ENCODE measurements at places on chromosomes 16 and 17.

- no peak for DNase-seq
Measured at GRCh38 chr16:6020162-6020985, 922.8 kb upstream of the EEF2KMT start.

DNA sequence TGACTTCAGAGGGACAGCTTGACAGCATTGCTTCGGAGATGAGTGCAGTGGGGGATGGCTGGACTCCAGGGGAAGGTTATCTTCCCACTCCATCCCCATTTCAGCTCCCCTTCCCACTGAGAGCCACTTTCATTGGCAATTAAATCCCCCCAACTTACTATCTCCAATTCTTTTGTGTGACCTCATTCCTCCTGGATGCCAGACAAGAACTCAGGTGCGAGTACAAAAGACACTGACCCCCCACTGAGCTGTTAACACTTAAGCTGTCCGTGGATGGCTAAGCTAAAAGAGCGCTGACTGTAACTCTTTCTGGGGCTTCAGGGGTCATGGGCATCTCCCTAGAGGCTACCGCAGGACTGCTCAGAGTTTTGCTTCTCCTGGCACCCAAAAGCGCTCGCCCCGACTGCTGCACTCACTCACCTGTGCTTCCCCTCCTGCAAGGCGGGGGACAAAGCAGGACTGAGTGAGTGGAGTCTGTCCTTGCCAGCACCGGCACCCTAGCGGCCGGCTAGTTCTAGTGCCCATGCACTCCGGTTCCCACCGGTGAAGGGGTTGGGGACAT, 44.8 kb upstream of the FBXO47 start:
- DNase-seq = no peak

DNA sequence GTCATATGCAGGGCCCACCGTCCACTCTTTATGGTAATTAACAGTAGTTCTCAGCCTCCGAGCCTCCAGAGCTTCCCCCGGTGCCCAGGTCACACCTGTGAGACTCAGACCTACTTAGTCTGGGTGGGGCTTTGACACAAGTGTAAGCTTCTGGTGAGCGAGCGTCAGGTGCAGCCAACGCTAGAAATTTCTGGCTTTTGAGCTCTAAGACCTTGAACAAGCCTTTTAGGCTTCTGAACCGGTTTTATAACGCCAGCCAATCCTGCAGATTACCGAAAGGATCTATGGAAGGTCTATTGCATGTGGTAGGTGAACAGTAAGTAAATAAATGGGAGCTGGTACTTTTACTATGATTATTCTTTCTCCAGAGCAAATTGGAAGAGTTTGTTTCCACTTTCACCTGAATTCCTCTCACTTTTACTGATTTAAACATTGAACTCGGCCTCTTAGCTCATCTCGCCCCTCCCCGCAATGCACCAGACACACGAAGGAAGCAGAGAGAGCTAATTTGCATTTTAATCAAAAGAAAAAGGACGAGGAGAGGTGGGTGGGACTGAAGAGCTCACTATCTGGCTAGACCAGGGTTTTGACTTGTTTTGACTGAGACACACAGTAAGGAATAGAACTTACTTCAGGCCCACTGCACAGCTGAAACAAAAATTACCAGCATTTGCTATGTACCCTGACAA, 47.1 kb downstream of the ABAT start:
- no peak for DNase-seq

DNA sequence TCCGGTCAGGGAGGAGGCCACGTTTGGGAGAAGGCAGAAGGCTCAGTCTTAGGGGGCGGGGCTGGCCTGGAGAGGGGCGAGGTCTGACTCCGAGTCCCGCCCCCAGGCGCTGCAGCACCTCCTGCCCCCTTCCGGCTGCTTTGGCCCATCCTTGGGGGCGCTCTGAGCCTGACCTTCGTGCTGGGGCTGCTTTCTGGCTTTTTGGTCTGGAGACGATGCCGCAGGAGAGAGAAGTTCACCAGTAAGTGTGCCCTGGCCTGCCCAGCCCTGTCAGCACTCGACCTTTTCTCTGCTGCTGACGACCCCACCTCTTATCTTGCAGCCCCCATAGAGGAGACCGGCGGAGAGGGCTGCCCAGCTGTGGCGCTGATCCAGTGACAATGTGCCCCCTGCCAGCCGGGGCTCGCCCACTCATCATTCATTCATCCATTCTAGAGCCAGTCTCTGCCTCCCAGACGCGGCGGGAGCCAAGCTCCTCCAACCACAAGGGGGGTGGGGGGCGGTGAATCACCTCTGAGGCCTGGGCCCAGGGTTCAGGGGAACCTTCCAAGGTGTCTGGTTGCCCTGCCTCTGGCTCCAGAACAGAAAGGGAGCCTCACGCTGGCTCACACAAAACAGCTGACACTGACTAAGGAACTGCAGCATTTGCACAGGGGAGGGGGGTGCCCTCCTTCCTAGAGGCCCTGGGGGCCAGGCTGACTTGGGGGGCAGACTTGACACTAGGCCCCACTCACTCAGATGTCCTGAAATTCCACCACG, 1.5 kb downstream of the TNFRSF12A start:
- DNase-seq = peak; percentile 88

DNA sequence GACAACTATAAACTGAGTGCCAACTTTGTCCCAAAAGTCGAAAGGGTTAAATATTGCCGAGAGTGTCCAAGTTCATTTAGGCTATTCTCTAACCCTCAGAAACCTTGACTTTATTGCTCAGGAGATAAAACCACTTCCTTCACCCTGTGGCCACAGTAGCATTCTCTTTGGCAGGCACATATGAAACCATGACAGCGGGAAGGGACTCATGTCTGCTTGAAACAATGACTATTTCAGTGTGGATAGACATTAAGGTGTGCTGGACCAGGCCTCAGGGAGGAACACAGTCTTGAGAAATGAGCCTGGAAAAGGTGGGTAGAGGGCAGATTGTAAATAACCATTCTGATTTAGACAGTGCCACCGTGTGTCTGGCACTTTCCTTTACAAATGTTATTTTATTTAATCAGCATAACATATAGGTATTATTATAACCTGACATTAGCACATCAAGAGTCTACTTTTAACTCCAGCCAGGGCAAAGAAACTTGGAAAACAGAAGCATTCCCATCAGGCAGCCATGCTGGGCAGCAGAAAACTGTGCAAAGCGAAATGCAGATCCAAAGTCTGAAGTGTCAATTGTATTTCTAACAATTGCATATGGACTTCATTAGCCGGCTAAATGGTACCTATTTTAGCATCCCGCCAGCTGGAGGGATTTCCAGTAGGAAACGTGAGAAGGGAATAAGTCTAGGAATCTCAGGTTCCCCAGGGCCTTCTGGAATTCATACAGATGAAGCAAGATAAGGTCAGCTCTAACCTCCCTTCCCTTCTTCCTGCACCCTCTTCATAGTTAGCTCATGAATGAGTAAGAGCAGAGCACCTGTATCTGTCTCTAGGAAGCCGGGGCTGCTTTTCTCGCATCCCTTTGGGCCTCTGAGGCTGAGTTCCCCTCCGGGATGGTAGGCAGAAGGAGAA, 212.8 kb upstream of the ELAC2 start:
- no peak for DNase-seq

DNA sequence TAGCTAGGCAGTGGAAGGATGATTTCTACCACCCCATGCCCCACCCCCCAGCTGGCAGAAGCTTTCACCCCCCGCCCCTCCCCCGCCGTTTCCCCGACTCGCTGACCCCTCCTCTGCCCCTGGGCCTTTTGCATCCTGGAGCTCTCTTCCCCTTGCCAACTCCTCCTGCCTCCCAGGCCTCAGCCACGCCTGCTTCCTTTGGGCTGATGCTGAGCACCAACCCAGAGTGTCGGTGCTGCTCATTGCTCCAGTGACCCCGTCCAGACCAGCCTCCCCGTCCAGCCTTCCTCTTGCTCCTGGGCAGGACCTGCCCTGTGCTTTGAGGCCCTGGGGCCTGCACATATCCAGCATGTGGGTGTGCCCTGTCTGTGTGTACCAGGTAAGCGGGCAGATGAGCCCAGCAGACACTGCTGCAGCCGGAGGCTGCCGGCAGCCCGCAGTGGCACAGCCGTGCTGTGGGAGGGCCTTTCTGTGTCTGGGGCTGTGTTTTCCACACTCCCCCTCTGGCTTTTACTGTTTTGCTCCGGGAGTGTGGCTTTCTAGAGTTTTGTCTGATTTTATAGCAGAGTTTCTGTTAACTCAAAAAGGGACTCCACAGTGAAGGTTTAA, 72.9 kb downstream of the JPH3 start:
- DNase-seq = no peak

Data from femur (tissue), 1 donor.